ENCODE measurements at places on chromosomes 12 and 14.

DNA sequence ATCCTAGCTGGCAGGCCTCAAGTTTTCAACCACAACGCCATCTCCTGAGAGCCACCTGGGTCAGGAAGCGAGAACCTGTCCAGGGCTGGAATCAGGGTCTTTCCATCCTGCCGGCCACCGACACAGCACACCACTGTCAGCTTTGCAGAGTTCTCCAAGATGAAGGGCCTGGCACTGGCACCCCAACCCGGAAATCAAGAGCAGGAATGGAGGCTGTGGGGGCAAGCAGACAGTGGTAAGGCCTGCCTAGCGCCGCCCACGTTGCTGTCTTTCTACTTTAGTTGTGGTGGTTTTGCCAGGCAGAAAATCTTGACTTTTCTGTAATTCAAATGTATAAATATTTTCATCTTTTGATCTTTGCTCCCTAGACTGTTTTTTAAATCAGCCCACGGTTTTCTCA lies 90.7 kb downstream of the ITPK1 start:
- DNase-seq, result no peak

GRCh38 chr14:36344211-36344610 lies 23.8 kb upstream of the MBIP start:
- DNase-seq, result no peak

GRCh38 chr12:106994579-106995220 lies 7.8 kb upstream of the MTERF2 start:
- no peak for DNase-seq

DNA sequence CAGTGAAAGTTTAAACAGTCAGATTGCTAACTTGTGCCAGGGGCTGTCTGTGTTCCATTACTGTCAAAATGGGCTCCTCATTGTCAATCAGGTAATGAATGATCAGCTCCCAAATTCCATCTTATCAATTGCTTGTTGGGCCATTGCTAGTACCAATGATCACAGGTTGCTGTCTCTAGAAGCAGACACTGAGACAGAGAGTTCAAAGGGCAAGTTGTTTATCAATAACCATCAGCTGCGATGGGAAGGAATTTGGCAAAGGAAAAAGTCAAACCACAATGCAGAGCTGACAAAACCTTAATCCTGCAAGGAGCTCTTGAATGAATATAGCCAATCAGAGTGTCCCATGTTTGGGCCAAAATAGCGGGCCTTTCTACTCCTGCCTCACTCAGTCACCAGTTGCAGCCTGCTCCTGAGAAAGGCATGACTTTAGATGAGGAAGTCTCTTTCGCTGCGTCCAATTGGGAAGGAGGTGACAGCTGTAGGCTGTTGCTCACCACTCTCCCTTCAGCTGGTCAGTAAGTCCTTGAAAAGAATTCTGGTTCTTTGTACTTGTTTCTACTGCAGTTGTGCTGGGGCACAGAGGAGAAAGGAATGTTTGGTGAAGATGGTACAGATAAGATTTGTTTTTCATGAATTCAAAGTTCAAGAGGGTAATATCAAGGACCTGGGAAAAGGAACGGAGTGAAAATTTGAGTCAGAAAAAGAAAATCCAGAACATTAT lies 179.2 kb upstream of the PDE3A start:
- DNase-seq, result peak; percentile 48

DNA sequence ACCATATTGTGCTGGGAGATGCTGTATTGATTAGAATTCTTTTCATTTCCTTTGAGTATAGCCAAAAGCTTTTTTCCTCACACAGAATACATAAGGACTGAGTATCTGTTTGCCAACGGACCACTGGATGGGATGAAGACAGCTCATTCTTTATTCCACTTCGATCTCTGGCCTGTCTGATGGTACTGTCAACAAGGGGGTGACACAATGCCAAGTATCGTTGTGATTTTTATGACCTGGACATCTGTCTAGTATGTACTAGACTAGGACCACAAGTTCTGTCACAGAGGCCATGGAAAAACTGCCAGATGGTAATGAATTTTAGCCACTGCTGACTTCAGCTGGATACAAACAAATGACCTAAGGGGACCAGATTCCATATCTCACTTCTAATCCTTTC lies 502.7 kb downstream of the SOX5 start:
- no peak for DNase-seq

DNA sequence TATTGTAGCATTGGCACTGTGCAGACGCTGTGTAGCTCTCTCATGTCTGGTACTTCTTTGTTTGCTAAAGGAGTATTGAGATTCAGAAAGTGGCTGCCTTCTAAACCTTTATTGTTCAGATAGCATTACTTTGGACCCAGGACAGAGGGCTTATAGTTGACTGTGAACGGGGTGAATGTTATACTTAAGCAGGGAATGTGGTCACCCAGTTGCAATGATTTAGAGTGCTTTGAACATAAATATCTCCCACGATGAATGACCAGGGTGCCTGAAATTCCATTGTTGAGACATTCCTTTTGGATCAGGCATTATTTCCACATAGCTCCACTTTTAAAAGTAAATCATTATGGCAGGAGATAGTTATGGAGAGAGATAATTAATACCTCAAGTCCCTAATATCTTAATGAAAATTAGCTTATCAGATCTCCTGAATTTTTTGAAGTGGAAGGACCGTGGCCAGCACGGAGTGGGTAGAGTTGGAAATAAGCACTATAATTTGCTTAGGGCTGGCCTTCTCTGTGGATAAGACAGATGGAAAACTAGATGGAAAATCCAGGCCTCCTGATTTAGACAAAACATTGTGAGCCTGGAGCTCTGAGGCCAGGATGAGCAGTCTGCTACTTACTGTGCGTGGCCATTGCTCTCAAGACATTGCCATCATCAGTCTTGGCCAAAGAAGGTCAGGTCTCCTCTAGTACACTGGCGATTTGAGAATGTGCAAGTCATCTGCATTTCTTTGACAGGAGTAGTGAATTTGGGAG lies 114.5 kb downstream of the ETV6 start:
- DNase-seq, result peak; percentile 59

DNA sequence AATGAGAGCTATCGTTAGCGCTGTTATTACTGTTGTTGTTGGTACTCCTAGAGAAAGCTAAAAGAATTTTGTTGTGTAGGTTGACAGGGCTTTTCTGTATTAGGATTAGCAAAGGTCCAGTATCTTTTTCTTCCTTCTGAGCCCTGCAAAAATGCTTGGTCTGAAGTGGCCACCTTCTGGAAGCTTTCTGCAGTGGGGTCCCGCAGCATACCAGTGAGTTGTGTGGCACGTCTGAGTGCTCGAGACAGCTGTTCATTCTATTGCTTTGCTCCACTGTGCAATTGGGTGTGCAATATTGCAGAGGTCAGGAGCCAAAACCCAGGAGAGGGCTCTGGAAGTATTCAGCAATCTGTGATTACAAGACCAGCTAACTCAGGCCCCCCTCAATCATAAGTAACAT lies 57.1 kb downstream of the CCDC60 start:
- DNase-seq, result peak; percentile 11

DNA sequence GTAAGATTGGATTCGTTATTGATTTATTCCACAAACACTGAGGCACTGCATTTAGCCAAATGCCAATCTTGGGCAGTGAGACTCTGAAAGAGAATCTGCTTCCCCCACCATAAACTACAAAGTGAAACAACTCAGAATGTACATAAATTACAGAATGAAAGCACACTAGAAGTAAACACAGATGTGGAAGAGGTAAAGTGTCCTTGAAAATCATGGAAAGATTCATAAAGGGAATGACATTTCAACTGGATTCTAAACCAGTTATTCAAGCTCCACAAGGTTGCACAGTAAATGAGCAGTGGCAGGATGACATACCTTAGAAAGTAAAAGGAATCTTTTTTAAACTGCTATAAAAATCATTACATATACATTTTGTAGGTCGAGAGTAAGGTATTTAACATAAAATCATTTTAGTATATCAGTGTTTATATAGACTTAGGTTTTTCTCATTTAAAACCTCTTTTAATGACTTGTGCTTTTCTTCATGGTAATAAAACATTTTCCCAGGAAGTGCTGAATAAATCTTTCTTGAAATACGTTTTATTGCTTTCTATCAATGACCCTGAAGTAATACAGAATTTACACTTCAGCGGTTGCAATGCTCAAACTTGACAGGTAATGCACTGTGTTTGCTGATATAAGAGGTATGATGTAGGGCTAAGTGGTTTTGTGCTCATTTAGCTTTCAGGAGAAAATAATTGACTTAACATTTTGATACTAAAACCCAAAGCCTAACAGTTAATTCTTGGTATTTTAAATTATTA lies 270.6 kb downstream of the NAV3 start:
- no peak for DNase-seq

- DNase-seq, result peak; percentile 43
Measured at GRCh38 chr12:89947437-89948270, 239.0 kb upstream of the ATP2B1 start.

DNA sequence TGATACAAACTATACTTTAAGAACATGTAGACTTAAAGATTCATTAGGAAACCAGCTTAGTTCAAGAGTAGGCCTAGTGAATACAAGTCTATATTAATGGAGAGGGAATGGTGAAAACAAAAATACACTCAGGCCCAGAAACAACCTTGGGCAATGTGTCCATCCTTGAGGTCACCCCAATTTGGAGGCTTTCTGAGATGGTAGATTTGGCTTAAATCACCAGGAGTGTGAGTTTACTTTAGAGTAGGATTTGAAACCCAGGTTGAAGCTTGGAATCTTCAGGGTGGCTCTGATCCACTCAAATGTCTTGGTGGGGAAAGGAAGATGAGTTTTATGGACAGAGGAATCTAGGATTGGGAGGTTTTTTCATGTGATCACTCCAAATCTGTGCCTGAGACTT lies 10.5 kb downstream of the LDHB start:
- no peak for DNase-seq

DNA sequence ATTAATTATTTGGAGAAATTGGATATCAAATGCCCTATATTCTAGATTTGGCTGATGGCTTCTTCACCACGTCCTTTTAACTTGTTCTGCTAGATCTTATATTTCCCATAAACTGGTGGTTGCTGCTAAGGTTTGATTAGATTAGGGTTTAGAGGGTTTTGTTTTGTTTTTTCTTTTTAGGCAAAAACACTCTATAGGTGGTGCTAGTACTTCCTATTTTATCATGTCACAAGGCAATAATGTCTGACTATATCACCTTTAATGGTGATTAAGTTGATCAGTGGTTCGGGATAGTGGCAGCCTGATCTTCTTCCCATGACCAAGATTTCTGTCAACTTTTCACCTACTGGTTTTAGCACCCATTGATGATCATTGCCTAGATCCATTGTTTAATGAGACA lies 455.1 kb downstream of the RAD51B start:
- no peak for DNase-seq

DNA sequence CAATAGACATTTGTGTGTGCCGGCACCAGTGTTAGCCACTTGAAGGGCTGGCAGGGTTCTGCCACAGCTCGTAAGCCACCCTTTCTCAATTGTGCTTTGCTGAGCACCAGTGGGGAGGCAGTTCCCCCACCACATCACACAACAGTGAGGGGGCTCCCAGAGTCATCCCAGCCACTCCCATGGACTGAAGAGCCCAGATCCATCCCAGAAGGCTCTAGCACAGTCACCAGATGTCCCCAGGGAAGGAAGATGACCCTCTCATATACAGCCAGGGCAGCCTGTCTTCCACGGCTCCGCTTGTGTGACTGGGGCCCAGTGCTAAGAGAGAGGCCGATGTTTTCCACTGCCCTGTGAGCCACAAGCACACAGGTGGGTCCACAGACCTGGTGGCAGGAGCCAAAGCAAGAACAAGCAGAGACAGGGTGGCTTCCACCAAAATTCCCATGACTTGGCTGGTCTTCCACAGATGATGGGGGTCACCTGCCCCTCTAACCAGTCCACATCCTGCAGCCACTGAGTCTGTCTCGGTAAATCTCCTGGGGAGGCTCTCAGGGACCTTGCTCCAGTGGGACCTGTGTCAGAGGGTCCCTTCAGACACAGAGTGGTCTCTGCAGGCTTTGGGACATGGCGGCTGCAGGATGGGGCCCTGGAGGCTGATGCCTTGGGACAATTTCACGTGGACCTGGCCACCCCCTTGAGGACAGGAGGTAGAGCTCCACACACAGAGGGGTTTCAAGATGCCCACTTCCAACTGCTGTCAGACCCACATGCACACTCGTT lies 71.9 kb upstream of the DDX11 start:
- no peak for DNase-seq

DNA sequence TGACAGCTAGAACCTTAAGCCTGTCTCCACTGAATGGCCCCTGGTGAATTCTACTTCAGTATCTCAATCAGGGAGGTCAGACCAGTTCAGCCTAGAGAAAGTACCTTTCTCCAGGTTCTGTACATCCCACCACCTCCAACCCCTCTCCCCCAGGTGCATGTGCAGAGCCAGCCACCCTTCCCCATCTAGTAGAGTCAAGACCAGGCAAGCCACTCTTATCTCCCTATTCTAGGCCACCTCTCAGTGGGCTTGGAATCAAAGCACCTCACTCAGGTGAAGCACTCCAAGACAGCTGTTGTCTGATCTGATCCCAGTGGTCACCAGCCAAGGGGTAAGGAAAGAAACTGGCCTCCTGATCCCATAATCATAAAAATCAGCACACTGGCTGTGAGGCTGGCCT lies 340.9 kb downstream of the BCL11B start:
- DNase-seq, result no peak

DNA sequence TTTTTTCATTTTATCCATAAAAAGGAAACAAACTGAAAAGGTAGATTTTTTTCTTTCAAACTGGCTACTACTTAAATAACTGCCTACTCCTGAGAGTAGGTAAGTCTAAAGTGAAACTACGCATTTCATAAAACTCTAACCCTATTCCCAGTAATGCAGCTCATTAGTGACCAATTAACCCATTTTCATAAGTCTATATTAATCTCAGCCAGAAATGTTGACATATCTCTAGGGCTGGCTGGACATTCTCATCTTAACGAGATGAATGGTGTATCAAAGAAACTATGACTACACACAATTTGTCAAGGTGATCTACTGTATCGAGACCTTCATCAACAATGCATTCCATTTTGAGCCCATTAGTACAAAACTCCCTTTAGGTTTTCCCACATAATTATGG lies 57.2 kb downstream of the EPS8 start:
- DNase-seq, result no peak
